ENCODE measurements at places on chromosomes 13 and 19.

DNA sequence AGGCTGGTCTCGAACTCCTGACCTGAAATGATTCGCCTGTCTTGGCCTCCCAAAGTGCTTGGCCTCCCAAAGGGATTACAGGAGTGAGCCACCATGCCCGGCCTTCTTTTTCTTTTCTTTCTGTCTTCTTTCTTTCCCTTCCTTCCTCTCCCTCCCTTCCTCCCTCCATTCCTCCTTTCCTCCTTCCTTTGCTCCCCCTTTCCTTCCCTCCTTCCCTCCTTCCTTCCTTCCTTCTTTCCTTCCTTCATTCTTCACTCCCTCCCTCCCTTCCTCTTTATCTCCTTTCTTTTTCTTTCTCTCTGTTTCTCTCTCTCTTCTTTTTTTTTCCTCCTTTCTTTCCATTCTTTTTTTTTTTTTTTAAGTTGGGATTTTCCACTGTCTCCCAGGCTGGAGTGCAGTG, 12.1 kb downstream of the C3 start:
- DNase-seq: no peak

- DNase-seq: no peak
Measured at GRCh38 chr13:74210693-74211393, 76.6 kb upstream of the KLF12 start.

DNA sequence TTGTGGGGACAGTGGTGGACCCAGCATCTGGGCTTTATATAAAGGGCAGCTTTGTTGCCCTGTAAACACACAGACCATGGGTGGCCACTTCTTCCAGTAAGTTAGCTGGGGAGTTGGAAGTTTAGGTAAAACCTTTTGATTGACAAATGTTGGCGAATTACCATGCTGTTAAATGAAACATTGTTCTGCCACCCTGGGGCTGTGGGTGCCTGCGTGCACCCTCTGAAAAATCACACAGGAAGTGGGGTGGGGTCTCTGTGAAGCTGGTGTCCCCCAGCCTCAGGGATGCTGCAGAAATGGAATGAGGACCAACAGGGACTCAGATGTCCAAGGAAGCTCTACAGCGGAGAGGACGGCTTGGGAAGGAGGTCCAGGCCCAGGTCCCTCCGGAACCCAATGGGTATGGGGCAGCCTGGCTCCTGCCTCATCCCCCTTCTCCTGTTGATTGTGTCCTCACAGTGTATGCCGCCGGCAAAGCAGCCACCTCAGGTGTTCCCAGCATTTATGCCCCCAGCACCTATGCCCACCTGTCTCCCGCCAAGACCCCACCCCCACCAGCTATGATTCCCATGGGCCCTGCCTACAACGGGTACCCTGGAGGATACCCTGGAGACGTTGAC, 2.8 kb upstream of the USF2 start:
- DNase-seq: no peak

GRCh38 chr19:47681388-47681787, 31.8 kb upstream of the EHD2 start:
- DNase-seq: no peak

DNA sequence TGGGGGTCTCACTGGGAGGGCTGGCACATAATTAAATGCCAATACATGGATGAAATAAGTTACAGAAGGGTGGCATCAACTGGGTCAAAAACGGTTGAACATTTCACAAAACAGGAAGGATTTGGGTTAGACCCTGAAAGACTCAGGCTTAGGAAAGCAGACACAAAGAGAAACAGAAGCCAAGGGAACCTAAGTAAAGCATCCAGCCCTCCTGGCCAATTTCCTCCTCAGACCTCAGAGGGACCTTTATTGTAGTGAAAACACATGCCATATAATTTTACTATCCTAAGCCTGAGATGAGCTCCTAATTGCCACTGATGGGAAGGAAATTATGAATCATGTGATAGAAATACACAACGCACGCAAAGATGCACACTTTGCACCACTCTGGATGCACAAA, 12.1 kb upstream of the CEACAM3 start:
- no peak for DNase-seq

- no peak for DNase-seq
Measured at GRCh38 chr19:16325161-16325527, 518 bp downstream of the KLF2 start.

- DNase-seq: no peak
Measured at GRCh38 chr13:112962911-112963625, 5.9 kb upstream of the MCF2L start.

GRCh38 chr13:106906426-106906996, 338.6 kb upstream of the ARGLU1 start:
- DNase-seq: no peak

- DNase-seq: no peak
Measured at GRCh38 chr19:50341091-50341564, 12.0 kb upstream of the KCNC3 start.

- DNase-seq: no peak
Measured at GRCh38 chr19:6533000-6533328, 2.1 kb downstream of the TNFSF9 start.

- DNase-seq: no peak
Measured at GRCh38 chr19:41537789-41538188, 38.2 kb upstream of the CEACAM21 start.

DNA sequence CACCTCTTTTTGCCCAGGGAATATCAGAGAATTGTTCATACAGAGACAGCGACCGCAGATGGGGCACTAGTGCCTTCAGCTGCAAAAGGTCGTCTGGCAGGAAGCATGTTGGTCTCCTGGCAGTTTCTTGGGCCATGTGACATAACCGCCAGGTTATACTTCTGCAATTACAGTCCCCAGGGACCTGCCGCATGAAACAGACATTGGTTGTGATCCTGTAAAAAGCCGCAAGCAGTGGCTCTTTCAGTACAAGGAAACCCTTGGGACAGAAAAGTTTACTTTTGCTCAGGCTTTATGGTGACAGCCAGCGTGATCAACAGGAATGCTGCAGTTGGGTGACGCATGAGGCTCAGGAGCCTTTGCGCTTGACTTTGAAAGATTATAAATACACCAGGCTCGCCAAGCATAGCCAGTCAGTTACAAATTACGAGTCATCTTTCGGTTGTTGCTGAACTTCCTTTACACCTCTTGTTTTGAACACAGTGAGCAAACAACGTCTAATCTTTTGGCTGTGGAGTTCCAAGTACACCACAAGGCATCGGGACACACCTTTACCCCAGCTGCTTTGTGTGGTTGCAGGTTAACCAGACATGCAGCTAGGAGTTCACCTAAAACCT, 50.5 kb upstream of the UBE2L5 start:
- peak; percentile 66 for DNase-seq

- no peak for DNase-seq
Measured at GRCh38 chr13:30313311-30313710, 6.0 kb upstream of the KATNAL1 start.

DNA sequence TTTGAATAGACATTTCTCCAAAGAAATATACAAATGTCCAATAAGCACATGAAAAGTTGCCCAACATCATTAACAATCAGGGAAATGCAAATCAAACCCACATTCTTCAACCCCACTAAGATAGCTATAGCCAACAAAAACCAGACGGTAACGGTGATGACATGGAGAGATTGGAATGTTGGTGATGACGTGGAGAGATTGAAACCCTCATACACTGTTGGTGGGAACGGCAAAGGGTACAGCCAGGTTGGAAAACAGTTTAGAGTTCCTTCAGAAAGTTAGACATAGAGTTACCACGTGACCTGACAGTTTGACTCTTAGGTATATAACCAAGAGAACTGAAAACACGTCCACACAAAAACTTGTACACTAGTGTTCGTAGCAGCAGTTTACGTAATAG, 48.1 kb downstream of the TNFRSF19 start:
- DNase-seq: no peak

- DNase-seq: no peak
Measured at GRCh38 chr13:110042253-110042950, 256.0 kb upstream of the IRS2 start.

GRCh38 chr19:48806818-48807589, 3.8 kb downstream of the BCAT2 start:
- DNase-seq: peak; percentile 22

DNA sequence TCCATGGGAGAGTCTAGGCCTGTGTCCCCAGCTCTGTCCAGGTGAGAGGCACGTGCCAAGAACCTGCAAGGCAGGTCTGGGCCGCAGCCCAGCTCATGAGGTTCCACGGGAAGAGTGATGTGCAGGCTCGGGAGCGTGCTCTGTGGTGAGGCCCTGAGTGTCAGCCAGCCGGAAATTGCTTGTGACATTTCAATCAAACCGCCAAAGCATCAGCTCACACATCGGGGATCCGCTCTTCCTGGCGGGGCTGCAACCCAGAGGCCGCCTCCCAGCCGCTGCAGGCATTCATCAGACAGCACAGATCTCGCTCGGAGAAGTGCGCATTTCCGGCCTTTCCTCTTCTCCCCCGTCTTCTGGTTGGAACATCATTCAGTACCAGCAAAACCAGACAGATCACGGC, 109.3 kb downstream of the KDM4B start:
- peak; percentile 15 for DNase-seq

- DNase-seq: no peak
Measured at GRCh38 chr19:34393629-34394028, 10.6 kb upstream of the PDCD2L start.

DNA sequence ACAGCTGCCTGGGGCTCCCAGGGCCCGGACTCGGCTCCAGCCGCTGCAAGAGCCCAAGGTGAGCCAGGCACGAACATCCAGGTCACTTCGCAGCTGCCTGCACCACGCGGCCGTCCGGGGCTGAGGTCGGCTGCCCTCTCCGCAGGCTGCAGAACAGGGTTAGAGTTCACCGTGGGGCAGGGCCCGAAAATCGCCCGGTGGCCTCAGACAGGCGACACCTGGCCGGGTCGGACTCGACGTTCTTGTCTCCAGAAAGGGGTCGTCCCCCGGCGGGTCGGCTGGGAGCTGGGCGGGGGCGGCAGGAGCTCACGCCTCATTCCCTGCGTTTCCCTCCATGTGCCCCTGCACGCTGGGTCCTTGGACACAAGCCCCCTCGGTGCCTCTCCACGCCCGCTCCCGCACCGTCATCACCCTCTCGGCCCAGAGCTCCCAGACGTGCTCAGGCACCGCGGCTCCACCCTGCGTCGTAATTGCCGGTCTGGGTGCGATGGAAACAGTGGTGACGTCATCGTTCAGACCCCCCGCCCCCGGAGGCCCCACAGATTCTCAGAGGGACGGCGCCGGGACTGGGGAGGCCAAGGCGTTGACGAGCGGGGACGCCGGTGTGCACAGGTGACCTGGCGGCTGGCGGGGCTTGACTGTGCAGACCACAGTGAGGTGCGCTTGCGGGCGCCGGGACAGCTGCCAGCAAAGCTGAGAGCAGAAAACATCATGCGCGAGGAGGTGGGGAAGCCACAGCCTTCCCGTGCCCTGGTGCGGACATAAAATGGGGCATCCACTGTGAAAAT, 4.0 kb upstream of the GRIN3B start:
- peak; percentile 88 for DNase-seq

GRCh38 chr13:93963266-93964145, 516.0 kb downstream of the DCT start:
- no peak for DNase-seq

All from T-helper 22 cell (primary cell).